ENCODE measurements at places on chromosomes 1 and 21. TPM values are rescaled to one million over a fixed set of nuclear protein-coding genes. Genes with fewer than 3 reads are reported as not detected.

GRCh38 chr1:18712252-18712600 lies 81.6 kb downstream of the PAX7 start:
- no peak for DNase-seq

DNA sequence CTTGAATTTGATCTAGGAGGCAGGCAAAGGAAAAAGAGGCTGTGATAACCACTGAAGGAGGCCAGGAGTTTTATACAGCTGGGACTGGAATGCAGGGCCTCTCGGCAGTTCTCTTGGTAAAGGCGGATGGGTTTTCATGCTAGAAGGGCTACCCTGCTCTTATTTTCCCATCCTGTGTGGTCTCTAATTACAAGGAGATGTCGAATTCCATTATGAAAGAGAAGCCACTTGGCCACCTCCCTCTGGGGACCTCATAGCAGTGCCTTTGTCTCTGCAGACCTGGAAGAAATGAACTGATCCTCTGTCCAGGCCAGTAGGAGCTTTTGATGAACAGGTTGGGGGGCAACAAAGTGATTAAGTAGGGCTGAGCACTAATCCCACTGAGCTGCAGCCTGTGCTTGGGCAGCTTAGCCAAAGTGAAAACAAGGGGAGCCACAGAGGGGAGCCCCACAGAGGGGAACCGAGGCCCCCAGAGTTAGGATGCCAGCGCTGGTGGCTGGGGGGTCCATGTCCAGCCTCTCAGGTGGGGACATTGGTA lies 42.2 kb upstream of the BCAR3 start:
- no peak for DNase-seq

GRCh38 chr1:185966471-185966870 lies 232.3 kb downstream of the HMCN1 start:
- DNase-seq = no peak

- DNase-seq = no peak
Observed at GRCh38 chr1:50700214-50700613, 259.9 kb downstream of the FAF1 start.

- no peak for DNase-seq
Observed at GRCh38 chr1:94468708-94469107, 50.5 kb downstream of the ABCD3 start.

DNA sequence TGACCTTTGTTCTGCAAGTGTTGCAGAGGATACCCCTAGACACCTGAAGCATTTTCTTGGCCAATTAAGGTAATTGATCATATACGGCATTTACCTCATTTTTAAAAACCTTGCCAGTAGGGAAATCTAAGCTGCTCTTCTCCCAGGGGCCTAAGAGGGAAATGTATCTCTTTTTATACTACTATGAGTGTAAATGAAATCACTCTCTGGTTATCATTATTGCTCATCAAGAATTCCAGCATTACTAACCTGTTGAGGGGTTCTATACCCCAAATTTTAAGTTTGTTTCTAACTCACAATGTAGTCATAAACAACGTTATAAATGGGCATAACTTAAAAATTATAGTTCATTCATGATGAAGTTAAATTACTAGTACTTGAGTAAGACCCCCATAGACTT lies 27.4 kb downstream of the TMED5 start:
- DNase-seq = no peak

GRCh38 chr21:32826329-32827167 lies 55.0 kb upstream of the PAXBP1 start:
- no peak for DNase-seq

DNA sequence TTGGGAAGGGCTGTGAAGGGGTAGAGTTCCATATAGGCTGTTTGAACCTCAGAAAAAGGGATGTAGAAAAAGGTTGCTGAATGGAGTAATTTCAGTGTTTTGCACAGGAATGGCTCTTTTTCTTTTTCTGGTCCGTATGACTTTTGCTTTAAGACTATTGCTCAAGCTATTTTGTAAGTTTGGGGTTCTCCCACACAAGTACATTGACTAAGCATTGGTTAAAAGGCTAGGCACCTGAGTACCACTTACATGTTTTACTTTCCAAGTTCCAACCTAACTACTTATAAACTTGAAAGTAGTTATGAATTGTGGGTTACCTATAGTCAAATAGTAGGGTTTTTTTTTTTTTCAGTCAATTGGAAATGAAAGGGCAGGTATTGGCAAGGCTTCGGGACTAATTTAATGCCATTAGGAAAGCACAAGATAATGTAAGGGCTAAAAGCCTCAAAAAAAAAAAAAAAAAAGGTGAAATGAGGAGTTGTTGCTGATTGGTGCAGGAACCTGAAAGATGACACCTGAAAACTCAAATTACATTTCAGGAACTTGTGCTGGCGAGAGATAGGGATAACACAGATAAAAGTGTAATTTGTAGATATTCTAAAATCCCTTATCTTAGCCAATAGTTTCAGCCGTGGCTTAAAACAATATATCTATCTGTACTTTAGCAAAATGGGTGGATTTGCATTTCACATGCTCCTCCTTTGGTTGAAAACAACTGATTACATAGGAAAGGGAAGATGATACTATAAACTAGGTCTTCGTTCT lies 209.5 kb downstream of the RPS6KC1 start:
- no peak for DNase-seq

- DNase-seq = no peak
Observed at GRCh38 chr1:190942475-190942874, 464.8 kb upstream of the BRINP3 start.

DNA sequence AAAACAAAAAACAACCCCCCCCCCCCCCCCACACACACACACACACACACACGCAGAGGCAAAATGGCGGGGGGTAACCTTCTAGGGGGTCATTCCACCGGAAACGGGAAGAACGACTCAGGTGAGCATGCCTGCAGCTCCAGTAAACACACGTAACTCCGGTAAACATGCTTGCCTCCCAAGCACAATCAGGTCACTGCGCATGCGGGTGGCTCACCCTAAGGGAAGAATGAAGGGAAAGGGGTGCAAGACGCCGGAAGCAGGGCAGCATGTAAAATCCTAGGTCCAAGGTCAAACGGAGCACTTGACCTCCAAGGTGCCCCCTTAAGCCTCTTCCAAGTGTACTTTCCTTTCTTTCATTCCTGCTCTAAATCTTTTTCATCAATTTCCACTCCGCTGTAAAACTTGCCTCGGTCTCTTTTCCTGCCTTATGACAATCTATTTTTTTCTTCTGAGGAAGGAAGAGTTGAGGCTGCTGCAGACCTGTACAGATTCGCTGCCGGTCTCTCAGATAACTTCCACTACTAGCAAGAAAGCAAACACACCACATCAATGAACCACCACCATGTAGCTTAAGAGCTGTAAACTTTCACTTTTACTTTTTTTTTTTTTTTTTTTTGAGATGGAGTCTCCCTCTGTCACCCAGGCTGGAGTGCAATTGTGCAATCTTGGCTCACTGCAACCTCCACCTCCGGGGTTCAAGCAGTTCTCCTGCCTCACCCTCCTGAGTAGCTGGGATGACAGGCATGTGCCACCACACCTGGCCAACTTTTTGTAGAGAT lies 21.0 kb upstream of the CBR3 start:
- DNase-seq = no peak

DNA sequence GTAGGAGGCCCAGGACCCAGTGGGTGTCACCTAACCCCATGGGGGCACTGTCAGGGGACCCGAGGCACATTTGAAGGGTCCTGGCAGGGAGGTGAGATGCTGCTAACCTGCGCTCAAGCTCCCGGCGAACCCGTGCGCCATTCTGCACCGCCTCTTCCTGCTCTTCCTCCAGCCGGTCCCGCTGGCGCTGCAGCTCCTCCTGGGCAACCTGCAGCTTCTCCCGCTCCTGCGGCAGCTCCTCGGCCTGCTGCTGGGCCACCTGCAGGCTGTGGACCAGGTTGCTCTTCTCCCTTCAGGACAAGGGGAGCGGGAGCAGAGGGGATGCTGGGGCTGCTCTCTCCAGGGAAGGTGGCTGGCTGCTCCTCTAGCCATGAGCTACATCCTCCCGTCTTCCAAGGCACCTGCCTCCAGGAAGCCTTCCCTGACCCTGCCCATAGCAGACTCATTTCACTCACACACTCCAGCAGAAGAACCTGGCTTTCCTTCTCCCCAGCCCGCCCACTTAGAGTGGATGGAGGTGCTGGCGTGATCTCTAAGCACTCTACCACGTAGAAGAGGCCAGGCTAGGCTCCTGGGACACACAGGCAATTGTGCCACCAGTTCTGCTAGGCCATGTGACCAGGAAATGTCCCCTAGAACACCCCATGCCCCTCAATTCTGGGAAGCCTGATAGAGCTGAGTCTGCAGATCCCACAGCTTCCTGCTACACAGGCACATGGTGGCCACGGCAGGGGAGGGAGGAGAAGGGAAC lies 15.2 kb upstream of the NBPF1 start:
- peak; percentile 62 for DNase-seq

- no peak for DNase-seq
Observed at GRCh38 chr1:116031302-116031835, 55.1 kb downstream of the SLC22A15 start.

DNA sequence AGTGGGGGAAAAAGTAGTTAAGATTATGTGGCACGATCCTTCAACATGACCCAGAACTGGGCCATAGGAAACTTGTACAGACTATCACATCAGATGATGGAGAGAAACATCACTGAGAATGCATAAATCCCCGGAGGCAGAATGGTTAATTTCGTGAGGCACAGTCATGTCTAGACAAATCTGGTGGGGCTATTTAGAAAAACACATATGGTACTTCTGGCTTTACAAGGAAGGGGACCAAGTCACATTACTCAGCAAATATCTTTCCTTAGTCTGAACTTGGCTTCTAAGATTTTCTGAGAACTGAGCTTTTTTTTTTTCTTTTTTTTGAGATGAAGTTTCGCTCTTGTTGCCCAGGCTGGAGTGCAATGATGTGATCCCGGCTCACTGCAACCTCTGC lies 9.2 kb upstream of the UQCRHL start:
- DNase-seq = no peak

- DNase-seq = no peak
Observed at GRCh38 chr1:21436488-21437340, 3.2 kb upstream of the NBPF3 start.

- no peak for DNase-seq
Observed at GRCh38 chr1:7247791-7248548, 462.7 kb downstream of the CAMTA1 start.

- no peak for DNase-seq
Observed at GRCh38 chr21:15090390-15090789, 25.6 kb upstream of the NRIP1 start.

DNA sequence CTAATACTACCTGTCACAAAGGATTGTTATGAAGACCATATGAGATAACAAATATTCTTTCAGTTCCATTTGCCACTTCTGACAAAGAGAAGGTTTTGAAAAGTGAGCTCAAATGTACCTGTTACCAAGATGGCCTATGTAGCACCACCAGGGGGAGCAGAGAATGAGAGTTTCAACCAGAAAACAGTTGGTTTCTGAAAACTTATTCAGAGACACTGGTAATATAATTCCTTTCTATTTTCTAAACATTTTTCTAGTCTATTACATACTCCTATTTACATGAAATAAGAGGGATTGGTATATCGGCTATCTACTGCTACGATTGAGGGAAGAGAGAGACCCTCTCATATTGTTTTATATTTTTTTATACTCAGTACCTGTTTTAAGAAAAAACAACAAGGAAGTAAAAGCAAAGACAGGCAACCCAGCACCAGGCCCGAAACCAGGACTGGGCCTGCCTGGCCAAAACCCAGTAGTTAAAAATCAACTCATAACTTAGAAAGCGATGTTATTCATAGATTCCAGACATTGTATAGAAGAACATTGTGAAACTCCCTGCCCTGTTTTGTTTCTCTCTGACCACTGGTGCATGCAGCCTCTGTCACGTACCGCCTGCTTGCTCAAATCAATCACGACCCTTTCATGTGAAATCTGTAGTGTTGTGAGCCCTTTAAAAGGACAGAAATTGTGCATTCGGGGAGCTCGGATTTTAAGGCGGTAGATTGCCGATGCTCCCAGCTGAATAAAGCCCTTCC lies 48.3 kb downstream of the IL23R start:
- DNase-seq = no peak

- DNase-seq = peak; percentile 81
Observed at GRCh38 chr1:1630191-1630964, 1.6 kb upstream of the MMP23B start.

- no peak for DNase-seq
Observed at GRCh38 chr21:34808569-34809204, 139.9 kb downstream of the CLIC6 start.

DNA sequence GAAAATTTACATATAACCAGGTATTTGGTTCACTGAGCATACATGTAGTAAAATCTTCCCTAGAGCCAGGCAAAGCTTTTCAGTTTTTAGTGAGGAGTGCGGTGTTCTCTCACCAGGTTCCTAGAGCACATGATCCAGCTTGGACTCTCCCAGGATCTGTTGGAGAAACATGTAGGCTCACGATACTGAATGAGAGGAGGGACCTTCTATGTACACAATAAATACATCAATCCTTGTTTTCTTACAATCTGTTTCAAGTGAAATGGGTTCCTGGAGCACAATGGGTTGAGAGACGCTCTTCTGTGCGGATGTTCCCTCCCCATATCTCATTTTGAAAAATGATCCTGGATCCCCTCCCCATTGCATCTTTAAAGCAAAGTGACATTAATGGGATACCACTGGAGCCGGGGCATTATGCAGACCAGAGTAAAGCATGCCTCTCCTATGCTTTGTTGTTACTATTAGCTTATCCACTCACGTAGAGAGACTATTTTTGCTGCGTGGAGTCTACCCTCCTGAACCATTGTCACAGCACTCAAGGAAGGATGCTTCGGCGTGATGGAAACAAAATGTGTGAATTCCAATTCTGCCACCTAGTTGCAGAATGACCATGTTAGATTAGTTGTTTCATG lies 19.3 kb downstream of the SMYD2 start:
- DNase-seq = no peak

DNA sequence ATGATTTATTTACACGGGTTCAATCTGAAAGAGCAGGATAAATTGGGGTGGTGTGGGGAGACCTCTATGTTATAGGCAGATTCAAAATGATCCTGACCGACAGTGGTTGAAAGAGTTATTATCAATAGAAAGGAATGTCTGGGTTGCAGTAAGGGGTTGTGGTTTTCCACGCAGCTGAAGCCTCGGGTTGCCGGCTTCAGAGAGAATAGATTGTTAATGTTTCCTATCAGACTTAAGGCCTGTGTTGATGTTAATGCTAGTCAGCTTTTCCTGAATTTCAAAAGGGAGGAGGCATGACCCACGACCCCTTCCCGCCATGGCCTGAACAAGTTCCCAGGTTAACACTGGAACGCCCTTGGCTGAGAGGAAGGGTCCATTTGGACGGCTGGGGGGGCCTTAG lies 2.2 kb upstream of the UBE2J2 start:
- DNase-seq = no peak

Gene CRNN
- total RNA-seq = not detected

Gene DEPDC1
- 0.27 TPM for total RNA-seq

Gene ITPKB
- 81.2 TPM for total RNA-seq

Gene CYP4A22
- 0.58 TPM for total RNA-seq

Gene ATP6V1G3
- total RNA-seq = not detected

Gene FAM72B
- total RNA-seq = 0.89 TPM

Gene NBPF4
- total RNA-seq = 0.18 TPM

Gene PYGO2
- 25.0 TPM for total RNA-seq

Gene SPRR2F
- not detected for total RNA-seq

Gene PRDM16
- 31.3 TPM for total RNA-seq

Gene S100A11
- 231 TPM for total RNA-seq

Gene NOS1AP
- 9.1 TPM for total RNA-seq

Gene ANKRD34A
- total RNA-seq = 1.2 TPM

Gene SUSD4
- total RNA-seq = not detected

Gene RHEX
- 1.2 TPM for total RNA-seq

Gene CR2
- 0.27 TPM for total RNA-seq

Gene LEMD1
- not detected for total RNA-seq
